ENCODE measurements at places on chromosomes 7 and 10.

GRCh38 chr10:1174022-1174421 lies 117.8 kb downstream of the WDR37 start:
- DNase-seq, result no peak

DNA sequence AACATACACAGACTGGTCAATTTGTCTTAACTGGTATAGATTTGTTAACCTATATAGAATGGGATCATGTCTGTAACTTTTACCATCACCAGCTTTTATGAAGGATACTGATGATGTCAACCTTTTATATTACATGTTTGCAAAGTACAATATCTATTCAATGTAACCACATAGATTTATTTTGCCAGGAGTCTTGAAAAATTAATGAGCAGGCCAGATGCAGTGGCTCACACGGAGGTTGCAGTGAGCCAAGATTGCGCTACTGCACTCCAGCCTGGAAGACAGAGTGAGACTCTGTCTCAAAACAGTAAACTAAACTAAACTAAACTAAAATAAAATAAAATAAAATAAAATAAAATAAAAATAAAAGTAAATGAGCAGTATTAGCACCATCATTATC lies 30.0 kb upstream of the PARD3 start:
- DNase-seq, result no peak

DNA sequence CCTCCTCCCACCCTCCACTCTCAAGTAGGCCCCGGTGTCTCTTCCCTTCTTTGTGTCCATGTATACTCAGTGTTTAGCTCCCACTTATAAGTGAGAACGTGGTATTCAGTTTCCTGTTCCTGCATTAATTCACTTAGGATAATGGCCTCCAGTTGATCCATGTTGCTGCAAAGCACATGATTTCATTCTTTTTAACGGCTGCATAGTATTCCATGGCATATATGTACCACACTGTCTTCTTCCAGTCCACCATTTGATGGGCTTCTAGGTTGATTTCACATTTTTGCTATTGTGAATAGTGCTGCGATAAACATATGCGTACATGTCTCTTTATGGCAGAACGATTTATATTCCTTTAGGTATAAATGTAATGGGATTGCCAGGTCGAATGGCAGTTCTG lies 51.0 kb downstream of the FAM171A1 start:
- no peak for DNase-seq

DNA sequence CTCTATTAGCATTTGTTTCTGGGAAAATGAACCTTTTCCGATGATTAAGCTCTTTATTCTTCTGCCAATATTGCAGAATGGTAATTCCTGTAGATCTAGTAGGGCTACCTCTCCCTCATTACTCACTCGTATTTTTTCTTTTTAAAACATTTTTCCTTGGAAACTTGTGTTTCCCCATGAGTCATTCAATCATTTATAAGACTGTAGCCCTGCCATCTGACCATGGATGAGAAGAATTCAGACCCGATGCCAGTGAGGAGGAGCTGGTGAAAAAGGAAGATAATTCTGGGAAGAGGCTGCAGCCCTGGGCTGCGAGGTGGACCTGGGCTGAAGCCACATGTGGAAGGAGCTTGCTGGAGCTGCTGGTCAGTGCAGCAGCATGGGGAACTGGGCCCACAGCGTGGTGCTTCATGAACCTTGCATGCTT lies 242.8 kb downstream of the KLF6 start:
- DNase-seq, result peak; percentile 88
